ENCODE measurements at places on chromosomes 13 and 19. TPM values are rescaled to one million over a fixed set of nuclear protein-coding genes. Genes with fewer than 3 reads are reported as not detected.

DNA sequence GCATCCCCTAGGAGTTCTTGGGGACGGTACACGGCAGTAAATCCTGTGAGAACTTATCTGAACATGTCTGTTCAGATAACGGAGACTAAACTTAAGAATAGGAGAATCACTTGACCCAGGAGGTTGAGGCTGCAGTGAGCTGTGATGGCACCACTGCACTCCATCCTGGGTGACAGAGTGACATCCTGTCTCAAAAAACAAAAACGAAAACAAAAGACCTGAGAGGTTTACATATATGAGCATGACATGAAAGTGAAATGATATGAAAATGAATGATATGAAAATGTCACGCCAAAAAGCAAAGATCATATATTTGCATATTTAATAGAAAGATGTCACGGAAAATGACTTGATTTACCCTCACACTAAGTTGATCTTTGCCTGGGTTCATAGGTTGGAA, 5.8 kb downstream of the ZNF175 start:
- DNase-seq, result no peak

Gene S1PR5
- 3.0 TPM for polyA plus RNA-seq

Gene TMIGD2
- polyA plus RNA-seq, result not detected

DNA sequence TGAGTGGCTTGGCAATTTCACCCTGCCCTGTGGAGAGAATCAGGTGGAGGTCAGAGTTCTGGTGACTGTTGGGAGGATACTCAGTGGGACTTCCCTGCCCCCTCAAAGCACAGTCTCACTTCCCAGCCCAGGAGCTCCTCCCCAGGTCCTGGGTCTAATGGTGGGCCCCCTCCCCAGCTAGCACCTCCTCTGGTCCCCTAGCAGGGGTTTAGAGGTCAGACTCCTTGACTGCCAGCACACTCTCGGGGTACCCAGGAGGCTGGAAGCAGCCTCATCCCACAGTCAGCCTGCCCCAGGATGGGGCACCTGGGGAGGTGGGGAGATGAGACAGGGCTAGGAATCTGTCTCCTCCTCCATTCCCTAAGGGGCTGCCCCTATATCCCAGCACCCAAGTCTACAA, 65.2 kb downstream of the COLGALT1 start:
- no peak for DNase-seq

Gene OR4F17
- not detected for polyA plus RNA-seq

Gene MISP3
- 2.1 TPM for polyA plus RNA-seq

DNA sequence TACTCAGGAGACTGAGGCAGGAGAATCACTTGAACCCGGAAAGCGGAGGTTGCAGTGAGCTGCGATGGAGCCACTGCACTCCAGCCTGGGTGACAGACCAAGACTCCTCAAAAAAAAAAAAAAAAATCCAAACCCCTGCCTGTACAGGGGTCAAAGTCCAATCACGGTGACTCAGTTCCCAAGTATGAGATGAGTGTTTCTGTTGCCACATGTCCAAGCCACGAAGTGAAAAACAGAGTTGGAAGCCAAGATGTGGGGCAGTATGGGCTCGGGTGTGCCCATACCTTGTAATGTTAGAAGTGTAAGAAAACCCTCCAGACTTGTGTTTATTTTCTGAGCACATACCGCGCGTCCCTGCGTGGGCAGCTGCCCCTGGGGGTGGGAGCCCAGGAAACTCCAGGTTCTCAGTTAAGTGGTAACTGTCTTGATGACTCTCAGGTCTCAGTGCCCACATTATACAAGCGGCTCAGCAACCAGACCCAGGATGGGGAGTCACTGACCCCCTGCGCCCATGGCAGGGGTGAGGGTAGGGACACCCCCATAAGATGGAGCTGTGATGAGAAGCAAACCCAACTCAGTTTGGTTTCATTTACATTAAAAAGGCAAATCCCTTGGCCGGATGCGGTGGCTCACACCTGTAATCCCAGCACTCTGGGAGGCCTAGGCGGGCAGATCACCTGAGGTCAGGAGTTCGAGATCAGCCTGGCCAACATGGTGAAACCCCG, 1.2 kb upstream of the GPX4 start:
- DNase-seq, result peak; percentile 94

Gene CYP2F1
- not detected for polyA plus RNA-seq

DNA sequence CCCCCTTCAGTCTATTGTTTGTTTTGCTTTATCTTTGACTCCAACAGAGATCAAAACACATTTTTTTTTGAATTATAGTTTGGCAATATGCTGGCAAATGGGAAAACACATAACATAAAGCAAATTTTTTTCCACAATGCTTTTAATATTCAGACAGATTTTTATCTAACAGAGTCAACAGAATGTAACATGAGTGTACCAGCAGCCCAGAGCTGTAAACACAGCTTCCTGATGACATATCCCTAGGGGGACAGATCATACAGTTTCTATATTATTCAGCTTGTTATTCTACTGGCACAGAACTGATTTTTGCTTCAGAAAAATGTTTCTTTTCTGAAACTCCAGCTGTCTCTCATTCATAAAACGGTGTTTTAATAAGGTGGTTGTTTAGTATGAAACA, 168.8 kb downstream of the OLFM4 start:
- DNase-seq, result no peak

DNA sequence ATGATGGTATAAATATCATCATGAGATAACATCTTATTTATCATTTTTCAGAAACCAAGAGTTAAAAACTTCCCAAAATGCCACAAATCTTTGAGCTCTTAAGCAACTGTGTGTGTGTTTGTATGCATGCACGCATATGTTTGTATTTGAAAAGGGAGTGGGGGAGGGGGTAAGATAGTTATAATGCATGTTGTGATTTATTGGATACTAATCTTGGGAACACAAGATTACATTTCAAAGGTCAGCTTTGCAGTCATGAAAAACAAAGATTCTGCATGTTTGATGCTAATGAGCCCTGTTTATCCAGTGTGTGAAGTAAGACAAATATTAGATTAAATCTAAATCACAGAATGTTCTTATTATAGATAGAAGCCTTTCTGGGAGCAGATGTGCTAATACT, 355.9 kb downstream of the DCT start:
- DNase-seq, result no peak

Gene CDX2
- 0.34 TPM for polyA plus RNA-seq

DNA sequence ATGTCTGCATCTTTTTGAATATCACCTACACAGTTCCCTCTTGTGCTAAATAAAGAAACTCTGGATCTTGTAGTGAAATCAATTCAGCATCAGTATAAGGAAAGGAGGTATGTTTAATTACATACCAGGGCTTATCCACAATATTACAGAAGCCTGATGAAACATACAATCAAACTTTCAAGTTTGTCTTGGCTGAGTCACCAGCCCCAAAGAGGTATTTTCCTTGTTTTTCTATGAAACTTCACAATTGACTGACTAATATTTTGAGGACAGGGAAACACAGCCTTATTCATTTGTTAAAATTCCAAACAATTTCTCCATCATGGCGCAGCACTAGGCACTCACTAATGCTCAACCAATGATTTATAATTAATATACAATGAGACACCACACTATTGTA, 952.4 kb downstream of the PCDH17 start:
- no peak for DNase-seq

Gene KLHL1
- polyA plus RNA-seq, result not detected

DNA sequence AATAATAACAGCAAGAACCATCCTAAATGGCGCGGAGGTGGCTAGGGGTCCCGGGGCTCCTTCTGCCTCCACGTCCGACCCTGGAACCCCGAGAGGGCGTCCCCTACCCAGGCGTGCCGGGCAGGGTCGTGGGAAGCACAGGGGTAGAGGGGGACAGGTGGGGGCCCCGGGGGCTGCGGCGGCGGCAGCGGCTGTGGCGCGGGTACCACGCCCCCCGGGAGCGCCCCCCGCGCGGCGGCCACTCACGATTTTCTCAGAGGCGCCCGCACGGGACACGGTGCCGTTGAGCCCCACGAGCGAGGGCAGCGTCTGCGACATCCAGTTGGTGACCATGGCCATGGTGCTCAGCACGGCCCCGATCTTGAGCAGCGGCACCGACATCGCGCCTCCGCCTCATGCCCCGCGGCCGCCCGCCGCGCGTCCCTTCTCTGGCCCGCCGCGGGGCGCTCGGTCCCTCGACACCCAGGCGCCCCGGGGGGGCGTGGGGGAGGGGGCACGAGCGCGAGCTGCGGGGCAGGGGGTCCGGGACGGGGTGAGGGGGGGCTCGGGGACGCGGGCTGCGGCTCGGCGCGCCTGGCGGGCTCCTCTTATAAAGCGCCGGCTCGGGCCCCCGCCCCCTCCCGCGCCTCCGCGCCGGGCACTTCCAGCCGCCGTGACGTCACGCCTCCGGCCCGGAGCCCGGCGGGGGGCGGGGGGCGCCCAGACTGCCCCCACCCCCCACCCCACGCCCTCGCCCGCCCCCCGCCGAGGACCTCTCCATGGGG, 22.9 kb downstream of the OLFM2 start:
- peak; percentile 29 for DNase-seq

DNA sequence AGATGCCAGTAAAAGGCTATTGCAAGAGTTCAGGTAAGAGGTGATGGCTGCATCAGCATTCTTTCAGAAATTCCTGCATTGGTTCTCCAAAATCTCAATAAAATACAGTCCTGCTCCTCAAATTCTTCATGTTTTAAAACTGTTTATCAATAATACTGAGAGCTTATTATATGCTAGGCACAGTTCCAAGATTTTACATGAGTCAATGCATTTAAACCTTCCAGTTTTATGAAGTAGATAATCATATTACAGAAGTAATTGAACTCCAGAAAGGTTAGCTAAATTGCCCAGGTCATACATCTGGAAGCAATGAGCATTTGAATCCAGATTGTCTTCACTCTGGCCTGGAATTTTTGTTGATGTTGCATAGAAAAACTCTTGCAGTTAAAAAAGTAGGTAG, 282.9 kb upstream of the SLITRK6 start:
- no peak for DNase-seq

DNA sequence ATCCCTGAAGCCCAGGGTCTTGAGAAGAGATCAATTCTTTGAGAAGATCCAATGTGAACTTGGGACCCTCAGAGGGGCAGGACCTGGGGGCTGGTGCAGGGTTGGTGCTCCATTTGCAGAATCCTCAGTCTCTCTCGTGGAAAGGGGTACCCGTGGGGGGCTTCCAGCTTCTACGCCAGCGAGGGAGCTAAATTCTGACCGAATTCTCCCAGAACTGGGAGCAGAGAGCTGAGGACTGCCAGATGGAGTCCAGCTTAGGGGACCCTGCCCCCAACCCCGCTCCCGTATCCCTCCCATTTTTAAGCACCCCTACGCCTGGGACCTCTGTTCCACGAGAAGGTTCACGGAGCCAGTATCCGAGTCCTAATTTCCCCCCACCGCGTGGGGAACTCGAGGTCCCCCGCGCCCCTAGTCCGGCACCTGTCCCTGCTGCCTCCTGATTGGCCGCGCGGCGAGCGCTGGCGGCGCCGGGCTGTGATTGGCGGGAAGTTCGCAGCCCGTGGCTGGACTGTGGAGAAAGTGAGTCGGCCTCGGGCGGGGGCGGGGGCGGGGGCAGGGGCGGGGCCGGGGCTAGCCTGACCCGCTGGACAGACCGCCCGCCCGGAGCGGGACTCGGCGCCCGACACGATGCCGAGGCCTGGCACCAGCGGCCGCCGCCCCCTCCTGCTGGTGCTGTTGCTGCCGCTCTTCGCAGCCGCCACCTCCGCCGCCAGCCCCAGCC, 4.4 kb upstream of the LTBP4 start:
- DNase-seq, result peak; percentile 96

Data from A549 (cell line).